Lower lobe of right lung (tissue), 2 donors: ENCODE measurements at places on chromosomes 3 and 15. TPM values are rescaled to one million over a fixed set of nuclear protein-coding genes. Genes with fewer than 3 reads are reported as not detected.

DNA sequence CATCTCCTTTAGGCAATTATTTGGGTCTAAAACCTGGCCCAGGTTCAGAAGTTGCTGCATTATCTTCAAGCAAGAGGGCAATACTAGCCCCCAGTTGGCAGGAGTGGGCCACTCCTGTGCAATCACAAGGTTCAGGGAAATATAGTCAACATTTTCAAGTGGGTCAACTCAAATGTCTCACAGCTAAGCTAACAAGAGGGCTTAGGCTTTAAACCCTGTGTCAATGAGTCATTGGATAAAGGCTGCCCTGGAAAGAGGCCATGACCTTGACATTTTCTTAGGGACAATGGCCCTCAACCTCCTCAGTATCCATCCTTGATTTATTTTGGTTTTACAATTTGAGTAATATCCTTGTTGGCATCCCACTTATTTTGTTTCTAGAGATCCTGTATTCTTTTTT, 73.5 kb upstream of the DCP1A start:
- no peak for DNase-seq

Gene GPR87
- 0.24 TPM for total RNA-seq

DNA sequence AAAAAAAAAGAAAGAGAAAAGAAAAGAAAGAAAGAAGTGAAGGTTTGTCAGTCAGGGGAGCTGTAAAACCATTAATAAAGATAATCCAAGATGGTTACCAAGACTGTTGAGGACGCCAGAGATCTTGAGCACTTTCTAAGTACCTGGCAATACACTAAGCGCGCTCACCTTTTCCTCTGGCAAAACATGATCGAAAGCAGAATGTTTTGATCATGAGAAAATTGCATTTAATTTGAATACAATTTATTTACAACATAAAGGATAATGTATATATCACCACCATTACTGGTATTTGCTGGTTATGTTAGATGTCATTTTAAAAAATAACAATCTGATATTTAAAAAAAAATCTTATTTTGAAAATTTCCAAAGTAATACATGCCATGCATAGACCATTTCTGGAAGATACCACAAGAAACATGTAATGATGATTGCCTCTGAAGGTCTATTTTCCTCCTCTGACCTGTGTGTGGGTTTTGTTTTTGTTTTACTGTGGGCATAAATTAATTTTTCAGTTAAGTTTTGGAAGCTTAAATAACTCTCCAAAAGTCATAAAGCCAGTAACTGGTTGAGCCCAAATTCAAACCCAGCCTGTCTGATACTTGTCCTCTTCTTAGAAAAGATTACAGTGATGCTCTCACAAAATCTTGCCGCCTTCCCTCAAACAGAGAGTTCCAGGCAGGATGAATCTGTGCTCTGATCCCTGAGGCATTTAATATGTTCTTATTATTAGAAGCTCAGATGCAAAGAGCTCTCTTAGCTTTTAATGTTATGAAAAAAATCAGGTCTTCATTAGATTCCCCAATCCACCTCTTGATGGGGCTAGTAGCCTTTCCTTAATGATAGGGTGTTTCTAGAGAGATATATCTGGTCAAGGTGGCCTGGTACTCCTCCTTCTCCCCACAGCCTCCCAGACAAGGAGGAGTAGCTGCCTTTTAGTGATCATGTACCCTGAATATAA, 2.0 kb downstream of the B2M start:
- no peak for DNase-seq

Gene ALG3
- total RNA-seq: 30.1 TPM

Gene ANKRD63
- not detected for total RNA-seq

Gene C3orf80
- 1.2 TPM for total RNA-seq

GRCh38 chr15:83673385-83673784, 19.5 kb downstream of the ADAMTSL3 start:
- DNase-seq: no peak

- DNase-seq: no peak
Observed at GRCh38 chr3:186671051-186671450, 5.2 kb downstream of the HRG start.

- no peak for DNase-seq
Observed at GRCh38 chr15:50358845-50359244, 3.8 kb upstream of the GABPB1 start.

Gene P2RY1
- total RNA-seq: 19.8 TPM
